ENCODE measurements at places on chromosomes 7 and 10. TPM values are rescaled to one million over a fixed set of nuclear protein-coding genes. Genes with fewer than 3 reads are reported as not detected.

RTKN2 gene
- total RNA-seq = 1.2 TPM

STARD3NL gene
- total RNA-seq = 49.3 TPM

IFT22 gene
- 55.2 TPM for total RNA-seq

ZNF680 gene
- total RNA-seq = 2.6 TPM

CLCN1 gene
- total RNA-seq = not detected

HOXA11 gene
- total RNA-seq = 0.74 TPM

WASL gene
- 25.1 TPM for total RNA-seq

STEAP2 gene
- total RNA-seq = 4.2 TPM
